ENCODE measurements at places on chromosomes 11 and 22.

- no peak for DNase-seq
Observed at GRCh38 chr11:134070342-134070845, 1.5 kb downstream of the JAM3 start.

DNA sequence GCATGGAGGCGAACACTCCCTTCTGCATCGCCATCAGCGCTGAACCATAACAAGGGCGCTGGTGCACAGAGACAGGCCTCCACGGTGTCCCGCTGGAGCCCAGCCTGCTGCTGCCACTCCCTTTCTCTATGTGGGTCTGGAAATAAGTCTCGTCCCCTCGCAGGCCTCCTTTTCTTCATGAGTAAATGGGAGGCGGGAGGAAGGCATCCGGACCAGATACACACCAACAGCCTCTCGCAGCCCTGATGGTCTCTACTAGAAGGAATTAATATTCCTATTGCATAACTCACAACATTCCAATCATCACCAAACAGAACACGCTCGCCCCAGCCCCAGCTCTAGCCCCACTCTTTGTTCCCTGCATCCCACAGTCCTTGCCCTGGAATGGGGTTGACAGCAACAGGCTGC lies 14.9 kb downstream of the RASD2 start:
- no peak for DNase-seq

- DNase-seq, result no peak
Observed at GRCh38 chr11:70080763-70081162, 2.6 kb downstream of the ANO1 start.

DNA sequence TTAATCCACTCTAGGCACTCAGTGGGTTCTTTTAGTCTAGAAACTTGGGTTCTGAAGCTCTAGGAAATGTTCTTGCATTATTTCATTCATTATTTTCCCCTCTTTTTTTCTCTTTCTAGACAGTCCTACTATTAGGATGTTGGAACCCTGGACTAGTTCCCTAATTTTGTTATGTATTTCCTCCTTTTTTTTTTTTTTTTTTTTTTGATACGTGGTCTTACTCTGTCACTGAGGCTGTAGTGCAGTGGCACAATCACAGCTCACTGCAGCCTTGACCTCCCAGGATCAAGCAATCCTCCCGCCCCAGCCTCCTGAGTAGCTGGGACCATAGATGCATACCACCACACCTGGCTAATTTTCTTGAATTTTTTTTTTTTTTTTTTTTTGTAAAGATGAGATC lies 9.4 kb downstream of the UPB1 start:
- no peak for DNase-seq

- no peak for DNase-seq
Observed at GRCh38 chr11:92969293-92969633, 188 bp upstream of the MTNR1B start.

GRCh38 chr22:38171927-38172831 lies 9.5 kb downstream of the PLA2G6 start:
- no peak for DNase-seq

DNA sequence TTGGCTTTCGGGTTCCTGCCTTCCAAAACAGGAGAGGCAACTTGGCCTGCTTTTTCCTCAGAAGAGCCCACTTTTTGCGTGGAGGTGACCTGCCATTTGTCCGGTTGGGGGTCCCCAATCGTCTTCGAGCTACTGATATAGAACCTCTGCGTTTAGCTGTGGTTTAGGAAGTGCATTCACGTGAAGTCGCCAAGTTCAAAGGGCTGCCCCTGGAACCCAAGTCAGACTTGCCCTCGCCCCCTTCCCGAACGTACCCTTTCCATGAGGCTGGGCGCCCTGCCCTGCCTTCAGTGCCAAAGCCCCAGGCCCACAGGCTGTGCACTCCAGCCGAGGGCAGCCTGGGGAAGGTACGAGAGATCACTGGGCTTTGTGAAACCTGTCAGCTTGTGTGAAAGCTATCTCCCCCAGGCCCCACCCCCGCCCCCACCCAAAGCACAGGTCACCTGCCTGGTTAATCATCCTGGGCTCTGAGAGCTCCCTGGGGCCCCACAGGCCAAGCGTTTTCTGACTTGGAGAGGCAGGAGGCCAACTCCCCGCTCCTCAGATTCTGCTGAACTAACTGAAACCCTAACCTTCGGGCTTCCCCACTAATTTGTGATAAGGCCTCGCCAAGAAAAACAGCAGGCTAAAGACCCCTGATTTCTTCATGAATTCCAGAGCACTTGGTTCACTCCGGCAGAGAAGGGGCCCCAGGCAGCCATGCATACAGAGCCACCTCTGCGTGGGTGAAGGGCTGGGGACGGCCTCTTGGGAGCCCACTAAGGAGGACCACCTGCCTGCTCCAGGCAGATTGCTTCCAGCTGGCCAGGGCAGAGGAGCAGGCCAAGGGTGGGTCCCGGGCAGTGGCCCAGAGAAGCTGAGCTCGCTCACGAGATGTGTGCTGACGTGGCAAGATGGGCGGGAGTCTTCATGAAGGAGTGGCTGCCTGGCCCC lies 25.8 kb upstream of the KCNQ1OT1 start:
- no peak for DNase-seq

DNA sequence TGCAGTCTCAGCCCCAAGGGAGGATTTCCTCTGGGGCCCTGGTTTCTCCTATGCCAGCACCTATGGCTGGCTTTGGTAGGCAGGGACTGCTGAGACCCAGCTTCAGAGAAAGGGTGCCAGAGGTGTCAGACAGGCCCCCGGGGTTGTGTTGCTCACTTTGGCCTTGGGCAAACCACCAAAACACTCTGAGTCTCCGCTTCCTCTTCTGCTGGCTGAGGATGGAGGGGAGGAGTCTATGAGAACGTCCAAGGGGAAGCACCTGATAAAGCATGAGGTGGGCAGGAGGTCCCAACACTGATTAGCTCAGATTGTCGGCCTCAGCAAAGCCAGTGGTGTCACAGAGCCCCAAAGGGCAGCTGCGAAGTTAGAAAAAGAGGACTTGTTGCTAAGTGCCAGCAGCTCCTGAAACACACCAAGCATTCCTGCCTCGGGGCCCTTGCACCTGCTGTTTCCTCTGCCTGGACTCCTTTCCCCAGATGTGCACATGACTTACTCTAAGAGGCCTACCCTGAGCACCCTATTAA lies 10.5 kb downstream of the SMTNL1 start:
- peak; percentile 74 for DNase-seq

DNA sequence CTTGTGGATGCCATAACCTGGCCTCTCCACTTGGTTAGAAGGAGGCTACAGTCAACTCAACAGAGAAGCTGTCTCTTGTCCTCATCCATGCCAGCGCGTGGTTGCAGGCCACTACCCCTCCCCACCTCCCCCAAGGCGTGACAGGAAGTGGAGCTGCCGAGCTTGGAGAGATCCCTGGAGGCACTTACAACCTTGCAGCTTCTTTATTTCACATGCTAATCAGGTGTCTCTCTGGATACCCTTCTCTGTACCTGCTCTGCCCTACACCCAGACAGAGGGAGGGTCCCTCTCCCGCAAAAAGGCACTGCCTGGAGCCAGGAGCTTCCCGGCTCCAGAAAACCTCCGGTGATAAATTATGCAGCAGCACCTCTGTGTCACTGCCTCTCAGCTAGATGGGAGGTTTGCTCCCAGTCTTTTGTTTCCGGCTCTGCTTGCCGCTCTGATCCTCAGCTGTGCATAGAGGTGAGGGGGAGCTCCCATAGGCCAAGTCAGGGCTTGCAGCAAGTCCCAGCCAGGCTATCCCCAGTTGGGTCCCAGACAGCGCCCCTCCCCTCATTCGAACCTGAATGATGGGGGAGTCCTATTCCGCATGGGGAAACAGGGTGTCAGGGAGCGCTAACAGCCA lies 5.7 kb downstream of the LRP4 start:
- DNase-seq, result no peak

DNA sequence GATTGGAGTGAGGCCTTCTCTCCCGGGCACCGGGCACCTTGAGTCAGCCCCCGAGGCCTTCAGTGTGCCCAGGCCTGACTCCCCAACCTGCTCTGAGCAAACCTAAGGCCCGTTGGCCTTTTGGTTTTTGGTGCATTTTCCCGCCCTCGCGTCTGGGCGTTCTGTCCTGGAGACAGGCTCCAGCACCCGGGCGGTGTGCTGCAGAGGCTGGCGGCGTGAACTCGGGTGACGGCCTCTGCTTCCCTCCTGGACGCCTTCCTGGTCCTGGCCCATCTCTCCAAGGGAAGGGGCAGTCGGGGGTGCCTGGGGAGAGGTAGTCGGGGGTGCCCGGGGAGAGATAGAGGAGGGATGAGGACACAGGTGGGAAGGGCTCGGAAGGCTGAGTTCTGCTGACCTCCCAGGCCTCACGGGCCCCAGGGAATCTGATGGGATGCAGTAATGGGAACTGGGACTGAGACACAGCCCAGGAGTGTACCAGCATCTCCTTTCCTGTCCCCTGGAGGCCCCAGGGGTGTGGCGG lies 1326.4 kb downstream of the BRD1 start:
- DNase-seq, result no peak

- DNase-seq, result peak; percentile 58
Observed at GRCh38 chr11:102111011-102111786, 952 bp downstream of the YAP1 start.

- no peak for DNase-seq
Observed at GRCh38 chr11:36994208-36994607, 396.2 kb upstream of the RAG2 start.

- DNase-seq, result no peak
Observed at GRCh38 chr11:20059587-20060021, 100.7 kb downstream of the DBX1 start.

- no peak for DNase-seq
Observed at GRCh38 chr11:128615076-128615475, 27.7 kb upstream of the ETS1 start.

DNA sequence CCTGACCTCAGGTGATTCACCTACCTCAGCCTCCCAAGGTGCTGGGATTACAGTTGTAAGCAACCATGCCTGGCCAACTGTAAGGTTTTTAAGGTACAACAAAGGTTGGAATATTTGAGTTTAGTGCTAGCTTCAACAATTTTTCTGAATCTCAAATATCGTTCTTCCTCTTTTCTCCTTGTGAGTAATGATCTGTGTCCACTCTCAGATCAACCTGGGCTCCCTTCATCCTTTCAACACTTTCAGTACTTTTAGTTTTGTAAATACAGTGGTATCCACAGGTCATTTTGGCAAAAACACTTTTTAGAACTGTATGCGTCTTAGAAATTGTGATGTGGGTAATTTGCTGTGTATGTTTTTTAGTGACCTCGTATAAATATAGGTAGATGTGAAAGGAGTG lies 7.9 kb downstream of the PACS1 start:
- DNase-seq, result no peak

GRCh38 chr11:36389811-36390210 lies 93.7 kb downstream of the PRR5L start:
- DNase-seq, result no peak

DNA sequence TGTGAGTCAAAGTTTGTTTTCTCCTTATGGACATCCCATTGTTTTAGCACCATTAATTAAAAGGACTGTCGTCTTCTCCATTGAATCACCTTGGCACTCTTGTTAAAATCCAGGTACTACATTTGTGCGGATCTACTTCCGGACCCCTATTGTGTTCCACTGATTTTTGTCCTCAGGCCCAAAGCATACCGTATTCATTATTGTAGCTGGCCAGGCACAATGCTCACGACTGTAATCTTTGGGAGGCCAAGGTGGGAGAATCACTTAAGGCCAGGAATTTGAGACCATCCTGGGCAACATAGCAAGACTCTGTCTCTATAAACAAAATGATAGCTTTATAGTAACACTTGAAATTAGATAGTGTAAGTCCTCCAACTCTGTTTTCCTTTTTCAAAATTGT lies 8.9 kb upstream of the GNB1L start:
- no peak for DNase-seq

- DNase-seq, result no peak
Observed at GRCh38 chr11:72370201-72370600, 64.1 kb downstream of the CLPB start.

- no peak for DNase-seq
Observed at GRCh38 chr11:71300187-71300586, 47.8 kb upstream of the SHANK2 start.

GRCh38 chr11:313304-313786 lies 495 bp upstream of the IFITM1 start:
- no peak for DNase-seq

DNA sequence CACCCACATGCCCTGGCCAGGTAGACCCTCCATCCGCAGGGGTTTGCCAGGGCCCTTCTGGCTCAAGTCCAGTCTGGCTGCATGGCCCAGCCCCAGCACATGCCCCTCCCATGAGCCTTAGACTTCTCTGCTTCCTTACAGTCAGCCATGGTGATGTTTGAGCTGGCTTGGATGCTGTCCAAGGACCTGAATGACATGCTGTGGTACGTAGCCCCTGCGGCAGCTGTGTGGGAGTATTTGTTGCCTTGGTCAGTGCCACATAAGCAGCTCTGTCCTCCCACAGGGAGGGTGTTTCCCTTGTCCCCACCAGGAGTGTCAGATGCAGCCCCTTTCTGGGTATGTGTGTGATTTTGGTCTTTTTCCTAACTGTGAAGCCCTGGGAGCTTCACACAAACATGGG lies 17.5 kb downstream of the CDC45 start:
- no peak for DNase-seq

- DNase-seq, result no peak
Observed at GRCh38 chr11:92801685-92802084, 167.8 kb upstream of the MTNR1B start.

- no peak for DNase-seq
Observed at GRCh38 chr11:71199226-71199820, 53.1 kb downstream of the SHANK2 start.

- no peak for DNase-seq
Observed at GRCh38 chr22:25791556-25791955, 49.6 kb downstream of the MYO18B start.

GRCh38 chr22:38674888-38675287 lies 6.9 kb upstream of the TOMM22 start:
- DNase-seq, result no peak

DNA sequence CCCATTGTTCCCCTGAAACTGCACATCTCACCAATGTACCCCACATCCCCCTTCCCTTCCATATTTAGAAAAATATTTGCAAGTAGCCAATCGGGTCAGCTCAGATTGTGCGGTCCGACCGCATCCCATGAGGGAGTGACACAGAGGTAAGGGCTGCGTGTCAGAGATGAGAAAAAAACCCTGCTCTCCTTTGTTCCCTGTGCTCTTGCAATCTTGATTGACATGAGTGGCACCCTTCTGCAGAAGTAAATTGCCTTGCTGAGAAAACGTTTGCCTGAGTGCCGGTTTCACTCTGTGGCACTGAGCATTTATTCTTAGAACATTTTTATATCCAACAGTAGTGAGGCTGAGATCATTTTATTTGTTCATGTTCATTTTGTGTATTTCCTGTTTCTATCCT lies 81.6 kb upstream of the CCDC90B start:
- DNase-seq, result no peak

All from GM20000 (cell line).